ENCODE measurements at places on chromosomes 7 and 10.

- no peak for DNase-seq
Measured at GRCh38 chr7:116211913-116212596, 1.7 kb downstream of the TES start.

DNA sequence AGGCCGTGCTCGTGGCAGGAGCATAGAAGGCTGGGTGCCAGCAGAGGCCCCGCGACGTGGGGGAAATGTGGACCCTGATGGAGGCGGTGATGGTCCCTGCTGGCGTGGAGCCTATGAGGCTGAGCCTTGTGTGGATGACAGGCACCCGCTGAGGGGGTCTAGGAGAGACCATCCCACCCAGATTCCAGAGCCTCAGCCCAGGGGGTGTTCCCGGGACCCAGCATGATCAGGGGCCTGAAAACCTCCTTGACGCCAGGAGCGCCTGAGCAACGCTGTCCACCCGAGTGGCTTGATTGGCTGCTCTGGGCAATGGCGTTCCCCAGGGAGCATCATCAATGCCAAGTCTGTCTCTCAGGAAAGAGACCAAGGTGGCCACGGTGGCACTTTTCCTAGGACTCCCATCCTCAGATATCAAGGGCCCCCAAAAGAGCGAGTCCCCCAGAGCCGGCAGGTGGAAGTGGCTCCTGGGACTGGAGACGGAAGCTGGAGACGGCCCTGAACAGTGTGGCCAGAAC lies 61.1 kb downstream of the PWWP2B start:
- DNase-seq: no peak

GRCh38 chr10:72177454-72177853 lies 38.4 kb upstream of the ANAPC16 start:
- DNase-seq: no peak

- no peak for DNase-seq
Measured at GRCh38 chr10:15211464-15211979, 43.0 kb upstream of the NMT2 start.

GRCh38 chr10:102565793-102566192 lies 62.0 kb downstream of the SUFU start:
- no peak for DNase-seq

DNA sequence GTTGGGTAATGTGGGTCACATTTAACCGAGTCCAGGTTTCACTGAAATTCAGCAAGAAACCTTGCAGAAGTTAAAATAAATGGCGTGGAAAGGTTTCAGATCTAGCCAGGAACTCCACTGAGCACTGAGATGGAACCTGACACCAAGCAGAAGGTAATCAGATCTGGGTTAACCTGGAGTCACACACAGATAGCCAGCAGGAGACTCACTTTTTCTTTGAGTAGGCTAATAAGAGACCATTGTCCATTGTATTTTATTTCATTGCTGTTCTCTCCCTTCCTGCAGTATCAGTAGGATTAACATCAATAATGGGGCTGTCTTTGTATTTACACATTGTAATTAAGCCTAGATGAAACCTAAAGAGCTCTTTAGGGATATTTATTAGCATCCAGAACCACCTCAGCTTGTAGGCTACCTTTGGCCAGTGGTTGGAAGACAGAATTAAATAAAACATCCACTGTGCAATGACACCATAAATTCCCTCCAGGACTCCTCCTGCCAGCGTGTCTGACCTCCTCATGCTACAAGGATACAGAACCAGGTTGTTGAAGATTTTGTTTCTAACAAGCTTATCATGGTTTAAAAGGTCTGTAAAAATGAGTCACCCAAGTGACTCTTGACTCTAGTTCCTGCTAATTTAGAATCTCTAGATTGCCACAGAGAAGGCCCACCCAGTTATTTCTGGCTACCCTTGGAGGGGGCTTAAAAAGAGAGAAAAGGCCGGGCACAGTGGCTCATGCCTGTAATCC lies 151.1 kb downstream of the SORCS1 start:
- no peak for DNase-seq

DNA sequence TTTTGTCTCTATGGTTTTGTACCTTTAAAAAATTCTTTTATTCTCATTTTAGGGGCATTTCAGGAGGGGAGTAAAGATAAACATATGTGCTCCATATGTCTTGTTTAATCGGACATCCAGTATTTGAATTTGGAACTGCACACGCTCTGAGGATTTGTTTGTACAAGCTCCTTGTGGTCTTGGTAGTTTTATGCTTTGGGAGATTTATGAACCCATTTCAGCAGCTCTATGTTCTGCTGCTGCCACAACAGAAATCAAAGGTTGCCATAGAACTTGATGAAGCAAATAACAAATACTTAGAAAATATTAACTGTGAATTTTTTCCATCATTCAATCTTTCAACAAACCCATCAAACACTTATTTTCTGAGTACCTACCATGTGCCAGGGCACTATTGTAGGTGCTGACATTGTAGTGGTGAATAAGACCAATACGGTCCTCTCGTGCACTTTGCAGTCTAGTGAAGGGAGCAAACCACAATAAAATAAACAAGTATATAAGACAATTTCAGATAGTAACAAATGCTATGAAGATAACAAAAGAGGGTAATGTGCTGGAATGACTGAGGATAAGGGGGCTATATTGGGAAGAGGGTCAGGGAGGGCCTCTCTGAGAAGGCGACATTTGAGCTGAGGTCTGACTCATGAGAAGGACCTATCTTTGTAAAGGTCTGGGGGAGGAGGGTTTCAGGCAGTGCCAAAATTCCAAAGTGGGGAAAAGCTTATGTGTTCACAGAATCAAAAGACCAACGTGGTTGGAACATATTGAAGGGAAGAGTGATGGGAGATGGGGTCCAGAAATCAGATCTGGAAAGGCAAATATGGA lies 30.4 kb downstream of the MYPN start:
- no peak for DNase-seq

- DNase-seq: no peak
Measured at GRCh38 chr7:93563584-93563983, 10.9 kb downstream of the CALCR start.

Measured in NCI-H187 (cell line).